ENCODE measurements at places on chromosomes 12 and 14.
A peak's percentile ranks its signal among the peaks of the same experiment; 100 is the strongest.

GRCh38 chr12:50764286-50765094 lies 589 bp downstream of the ATF1 start:
- DNase-seq = peak; percentile 81

DNA sequence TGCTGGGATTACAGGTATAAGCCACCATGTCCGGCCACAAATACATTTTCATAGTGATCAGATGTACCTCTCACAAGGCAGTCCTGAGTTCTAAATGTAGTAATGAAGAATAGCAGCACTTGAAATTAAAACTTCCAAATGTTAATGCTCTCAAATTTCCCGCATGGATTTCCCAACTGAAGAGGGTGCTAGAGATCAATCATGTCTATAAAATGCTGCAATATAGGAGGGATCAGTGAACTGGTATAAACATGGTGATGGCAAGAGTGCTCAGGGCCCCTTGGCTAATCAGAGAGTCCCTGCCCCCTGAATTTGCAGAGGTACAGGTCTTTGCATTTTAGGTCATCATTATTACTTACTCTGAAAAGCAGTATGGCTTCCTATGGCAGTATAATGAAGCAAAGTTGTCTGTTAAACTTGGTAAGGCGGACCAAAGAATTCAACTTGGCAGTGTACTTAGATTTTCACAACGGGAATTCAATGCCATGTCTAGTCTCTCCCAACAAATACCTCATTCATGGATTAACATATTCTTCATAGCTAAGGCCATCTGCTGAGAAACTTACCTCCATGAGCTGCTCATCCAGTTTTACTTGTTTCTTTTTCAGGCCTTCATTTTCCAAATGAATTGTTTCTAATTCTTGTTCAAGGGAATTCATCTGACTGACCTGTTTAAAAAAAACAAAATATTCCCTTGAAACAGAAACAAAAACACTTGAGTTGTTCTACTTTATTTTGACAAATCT lies 67.0 kb upstream of the SAV1 start:
- DNase-seq = no peak

DNA sequence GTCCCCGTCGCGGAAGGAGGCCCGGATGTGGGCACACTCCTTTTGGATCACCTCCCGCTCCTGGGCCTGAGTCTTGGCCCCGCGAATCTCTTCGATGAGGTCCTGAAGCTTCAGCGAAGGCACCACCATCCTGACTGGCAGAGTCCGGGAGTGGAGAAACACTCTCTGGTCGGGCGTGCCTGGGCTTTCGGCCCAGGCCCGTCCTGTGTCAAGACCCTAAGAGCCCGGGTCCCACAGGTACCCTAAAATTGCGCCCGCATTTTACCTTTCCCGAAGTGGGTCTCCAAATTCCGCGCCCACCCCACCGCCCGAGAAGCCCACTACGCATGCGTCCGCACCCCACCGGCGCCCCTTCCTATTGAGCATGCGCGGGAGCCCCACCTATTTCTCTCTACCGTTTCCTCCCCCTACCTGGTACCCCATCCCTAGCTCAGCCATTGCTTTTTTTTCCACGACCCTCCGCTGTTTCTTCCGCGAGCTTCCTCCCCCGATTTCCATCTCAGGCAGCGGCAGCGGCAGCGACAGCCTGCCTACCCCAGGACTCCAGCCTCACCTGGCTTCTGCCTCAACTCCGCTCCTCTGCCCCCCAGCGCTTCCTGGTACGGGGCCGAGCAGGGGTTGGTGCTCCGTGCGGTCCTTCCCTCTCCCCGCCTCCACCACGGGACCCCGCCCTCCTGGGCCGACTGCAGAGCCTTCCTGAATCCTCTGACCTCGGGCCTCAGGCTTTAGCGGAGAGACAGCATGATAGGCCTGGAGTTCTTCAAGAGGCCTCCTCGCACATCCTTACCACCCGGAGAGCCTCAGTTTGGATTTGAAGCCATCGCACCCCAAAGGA lies at the start of gene AP1G2:
AP1G2 (minus strand) TSS at position 606 of the 835 bp plus-strand sequence; CDS start at position 129, 477 bp downstream.
- DNase-seq = peak; percentile 90

GRCh38 chr12:130563323-130563722 lies 152.8 kb downstream of the RIMBP2 start:
- no peak for DNase-seq

- no peak for DNase-seq
Observed at GRCh38 chr14:77158882-77159255, 17.3 kb upstream of the ZDHHC22 start.

GRCh38 chr12:52837413-52837741 lies 3.3 kb upstream of the KRT79 start:
- no peak for DNase-seq

DNA sequence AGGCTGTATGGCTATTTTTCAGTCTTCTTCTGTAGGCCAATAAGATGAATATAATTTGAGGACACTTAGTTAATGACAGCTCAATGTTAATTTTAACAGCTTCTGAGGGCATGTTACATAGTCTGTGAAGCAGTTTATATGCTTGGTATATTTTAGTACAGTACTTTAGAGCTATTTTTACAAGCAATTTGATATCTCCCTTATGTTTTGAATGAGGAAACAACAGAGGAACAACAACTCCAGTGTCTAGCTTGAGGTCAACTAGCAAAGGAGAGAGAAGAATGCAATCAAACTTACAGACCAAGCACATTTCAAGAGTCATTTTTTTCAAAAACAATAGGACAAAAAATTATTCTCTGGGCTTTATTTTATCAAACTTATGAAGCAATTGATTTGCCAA lies 469.1 kb upstream of the DCN start:
- DNase-seq = no peak

- no peak for DNase-seq
Observed at GRCh38 chr14:89160437-89160836, 256.6 kb downstream of the FOXN3 start.

GRCh38 chr14:99382071-99382470 lies 98.6 kb downstream of the SETD3 start:
- DNase-seq = no peak

DNA sequence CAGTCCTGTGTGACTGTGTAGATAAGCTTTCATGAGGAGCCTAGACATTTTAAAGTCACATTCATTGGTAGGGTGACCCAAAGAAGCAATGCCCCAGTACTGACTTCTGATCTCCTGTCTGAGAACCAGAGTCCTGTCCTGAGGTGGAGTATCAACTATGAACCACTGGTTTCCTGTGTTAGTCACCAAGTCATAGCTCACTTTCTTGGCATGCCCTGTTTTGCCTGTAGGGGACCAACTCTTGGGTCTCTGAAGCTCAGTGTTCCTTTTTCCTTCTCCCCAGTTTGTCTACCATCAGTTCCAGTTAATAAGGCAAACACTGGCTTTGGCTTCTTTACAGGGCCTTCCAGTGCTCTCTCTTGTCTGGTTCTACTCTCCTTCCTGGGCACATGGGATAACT lies 97.4 kb downstream of the C12orf75 start:
- no peak for DNase-seq

- no peak for DNase-seq
Observed at GRCh38 chr12:11681207-11681606, 31.7 kb downstream of the ETV6 start.

DNA sequence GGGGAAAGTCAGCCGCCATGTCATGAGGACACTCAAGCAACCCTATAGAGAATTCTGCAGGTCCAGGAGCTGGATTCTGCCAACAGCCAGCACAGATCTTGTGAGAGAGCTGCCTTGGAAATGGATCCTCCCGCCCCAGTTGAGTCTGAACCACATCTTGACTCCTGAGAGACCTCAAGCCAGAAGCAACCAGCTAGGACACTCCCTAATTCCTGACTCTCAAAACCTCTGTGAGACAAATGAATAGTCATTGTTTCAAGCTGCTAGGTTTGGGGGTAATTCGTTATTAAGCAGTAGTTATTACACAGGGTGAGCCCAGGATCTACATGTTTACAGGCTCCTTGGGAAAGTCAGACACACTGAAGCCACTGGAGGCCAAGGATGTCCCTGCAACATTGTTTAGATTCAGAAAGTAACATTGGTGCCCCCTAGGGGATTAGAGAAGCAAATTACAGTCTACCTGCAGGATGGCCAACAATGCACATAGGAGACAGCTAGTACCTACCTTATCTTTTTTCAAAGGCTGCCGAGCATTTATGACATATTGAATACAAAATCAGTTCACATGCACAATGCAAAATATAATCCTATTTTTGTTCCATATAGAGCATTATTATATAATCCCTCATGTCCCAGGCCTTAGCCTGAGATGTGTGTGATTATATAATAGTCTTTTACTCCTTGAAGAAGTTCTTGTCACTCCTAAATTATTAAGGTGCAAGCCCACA lies 57.9 kb upstream of the FICD start:
- DNase-seq = peak; percentile 14

DNA sequence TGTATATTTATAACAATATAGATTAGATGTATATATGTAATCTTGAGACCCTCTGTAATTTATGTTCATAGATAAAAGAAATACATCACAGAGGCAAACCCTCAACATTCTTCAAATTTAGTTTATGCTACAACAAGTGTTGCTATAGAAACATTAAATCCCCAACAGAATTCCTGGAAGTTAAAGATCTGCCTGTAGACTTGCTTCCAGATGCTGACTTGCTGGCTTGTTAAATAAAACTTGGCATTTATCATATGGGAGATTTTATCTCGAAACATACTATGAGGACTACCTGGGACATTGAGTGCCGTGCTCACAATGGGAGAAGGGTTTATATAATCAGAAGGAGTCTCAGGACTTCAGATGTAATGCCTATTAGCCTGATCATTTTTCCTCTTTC lies 136.3 kb upstream of the PLXNC1 start:
- DNase-seq = no peak

DNA sequence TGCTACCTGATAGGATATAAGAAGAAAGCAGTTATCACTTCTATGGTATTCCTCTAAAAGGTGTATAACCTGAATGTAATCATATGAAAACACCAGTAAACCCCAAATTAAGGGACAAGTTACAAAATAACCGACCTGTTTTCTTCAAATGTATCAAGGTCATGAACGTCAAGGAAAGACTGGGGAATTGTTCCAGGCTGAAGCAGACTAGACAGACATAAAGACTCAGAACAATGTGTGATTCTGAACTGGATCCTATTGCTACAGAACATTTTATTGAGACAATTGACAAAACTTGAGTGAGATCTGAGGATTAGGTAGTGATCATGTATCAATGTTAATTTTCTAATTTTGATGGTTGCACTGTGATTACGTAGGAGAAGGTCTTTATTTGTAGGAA lies 15.4 kb upstream of the LRP6 start:
- no peak for DNase-seq

- DNase-seq = no peak
Observed at GRCh38 chr12:3727354-3727753, 25.6 kb downstream of the CRACR2A start.

- DNase-seq = no peak
Observed at GRCh38 chr14:69464379-69464778, 20.1 kb upstream of the PLEKHD1 start.

DNA sequence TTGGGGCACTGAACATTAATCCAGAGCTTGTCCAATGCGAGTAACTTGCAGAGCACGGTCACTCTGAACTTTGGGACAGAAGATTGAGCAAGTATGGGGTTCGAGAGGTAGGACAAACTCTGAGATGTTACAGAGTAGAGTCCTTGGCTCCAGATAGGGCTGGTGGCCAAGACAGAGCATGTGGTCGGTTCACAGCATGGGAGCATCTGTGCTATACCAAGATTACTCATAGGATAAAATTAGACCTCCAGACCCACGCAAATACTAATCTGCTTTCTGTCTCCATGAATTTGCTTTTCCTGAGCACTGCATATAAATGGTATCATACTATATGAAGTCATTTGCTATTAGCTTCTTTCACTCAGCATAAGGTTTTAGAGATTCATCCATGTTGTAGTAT lies 93.4 kb upstream of the TBX5 start:
- DNase-seq = no peak

- DNase-seq = no peak
Observed at GRCh38 chr14:91038439-91038838, 22.0 kb downstream of the RPS6KA5 start.

DNA sequence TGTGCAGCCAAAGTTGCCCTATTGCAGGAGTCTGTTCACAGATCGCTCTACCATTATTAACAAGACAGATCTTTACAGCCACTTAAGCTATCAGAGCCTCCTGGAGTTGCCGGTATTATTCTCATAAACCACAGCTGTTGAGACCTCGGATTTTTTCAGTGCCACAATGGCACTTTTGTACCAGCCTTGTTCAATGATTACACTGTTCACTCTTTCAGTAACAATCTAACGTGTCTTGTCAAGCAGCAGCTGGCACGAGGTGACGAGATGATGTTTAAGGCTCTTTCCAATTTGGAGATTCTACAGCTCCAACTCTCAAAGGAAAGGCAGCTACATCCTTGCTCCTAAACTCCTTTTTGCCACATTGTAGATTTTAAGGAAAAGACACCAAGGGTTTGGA lies 30.7 kb downstream of the LRIG3 start:
- DNase-seq = no peak

DNA sequence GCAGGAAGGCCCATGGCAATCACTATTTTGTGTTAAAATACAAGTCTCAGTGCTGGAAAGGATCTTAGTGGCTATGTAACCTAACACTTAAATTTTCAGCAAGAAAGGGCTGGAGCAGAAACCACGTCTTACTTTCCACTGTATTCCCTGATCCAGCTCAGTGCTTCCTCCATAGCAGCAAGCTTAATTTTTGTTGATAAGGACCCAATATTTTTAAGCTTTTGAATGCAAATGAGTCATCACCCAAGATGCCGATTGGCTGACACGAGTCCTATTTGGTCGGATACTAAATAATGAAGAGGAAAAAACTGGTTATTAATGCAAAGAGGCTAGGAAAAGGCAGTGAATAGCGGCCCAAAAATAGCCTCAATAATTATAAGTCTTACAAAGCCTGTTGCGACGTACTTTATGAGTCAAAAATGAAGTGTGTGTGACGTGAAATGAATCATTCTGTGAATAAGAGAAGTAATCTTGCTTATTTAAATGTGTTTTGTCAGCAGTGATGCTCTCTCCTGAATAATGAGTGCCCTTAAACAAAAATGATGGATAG lies 46.9 kb upstream of the IGF1 start:
- DNase-seq = no peak

GRCh38 chr12:129083121-129083840 lies 230.0 kb downstream of the GLT1D1 start:
- no peak for DNase-seq

DNA sequence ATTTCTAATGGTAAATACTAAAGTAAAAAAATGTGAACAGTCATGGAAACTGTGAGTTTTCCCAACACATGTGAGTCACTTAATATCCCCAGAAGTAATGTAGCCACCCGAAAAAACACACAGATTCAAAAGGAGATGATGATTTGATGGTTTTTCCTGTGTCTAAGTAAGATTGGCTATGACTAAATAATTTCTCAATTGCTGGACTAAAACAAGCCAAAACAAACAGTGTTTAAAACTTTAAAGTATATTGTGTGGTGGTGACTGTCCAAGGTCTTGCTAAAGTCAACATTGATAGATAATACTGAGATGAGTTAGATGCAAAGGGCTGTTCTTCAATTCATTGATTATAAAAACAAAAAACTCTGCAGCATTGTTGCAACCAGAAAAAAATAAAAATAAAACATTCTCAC lies 89.6 kb upstream of the SOX5 start:
- no peak for DNase-seq

- DNase-seq = peak; percentile 63
Observed at GRCh38 chr14:21902561-21903181, 229.1 kb upstream of the OR4E1 start.

- DNase-seq = peak; percentile 7
Observed at GRCh38 chr14:69845787-69846186, 33.4 kb upstream of the SMOC1 start.
